ENCODE measurements at places on chromosomes 1 and 21.
A peak's percentile ranks its signal among the peaks of the same experiment; 100 is the strongest.

DNA sequence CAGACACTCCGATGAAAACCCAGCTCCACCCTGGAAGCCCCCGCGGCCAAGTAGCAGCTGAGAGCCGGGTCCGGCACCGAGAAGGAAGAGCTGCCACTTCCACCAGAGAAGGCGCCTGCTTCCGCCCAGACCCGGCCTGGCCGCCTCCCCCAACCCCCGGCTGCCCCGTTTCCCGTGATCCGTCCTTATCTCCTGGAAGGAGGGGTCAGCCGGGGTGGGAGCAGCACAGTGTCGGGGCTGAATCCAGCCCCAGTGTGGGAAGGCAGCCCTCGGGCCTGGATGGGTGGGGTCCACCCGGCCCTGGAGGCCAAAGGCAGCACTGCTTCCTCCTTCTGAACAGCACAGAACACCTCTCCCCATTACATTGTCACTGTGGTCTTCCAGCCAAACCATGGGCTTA lies 69.4 kb downstream of the MEGF6 start:
- no peak for DNase-seq

- DNase-seq: no peak
Measured at GRCh38 chr21:45319461-45320211, 31.9 kb upstream of the POFUT2 start.

DNA sequence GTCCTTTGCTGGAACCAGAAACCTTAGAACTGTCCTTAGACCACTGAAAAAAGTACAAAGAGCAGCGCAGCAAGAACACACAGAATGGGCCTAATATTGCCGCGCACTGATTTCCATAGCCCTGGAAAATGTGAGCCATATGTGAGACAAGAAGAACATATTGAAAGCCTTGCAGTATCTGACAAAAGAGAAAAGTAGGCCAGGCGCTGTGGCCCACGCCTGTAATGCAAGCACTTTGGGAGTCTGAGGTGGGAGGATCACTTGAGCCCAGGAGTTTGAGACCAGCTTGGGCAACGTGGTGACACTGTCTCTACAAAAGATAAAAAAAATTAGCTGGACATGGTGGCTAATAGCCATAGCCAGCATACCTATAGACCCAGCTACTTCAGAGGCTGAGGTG lies 300.7 kb downstream of the RYR2 start:
- no peak for DNase-seq

- DNase-seq: no peak
Measured at GRCh38 chr21:32523988-32524719, 61.2 kb downstream of the TCP10L start.

DNA sequence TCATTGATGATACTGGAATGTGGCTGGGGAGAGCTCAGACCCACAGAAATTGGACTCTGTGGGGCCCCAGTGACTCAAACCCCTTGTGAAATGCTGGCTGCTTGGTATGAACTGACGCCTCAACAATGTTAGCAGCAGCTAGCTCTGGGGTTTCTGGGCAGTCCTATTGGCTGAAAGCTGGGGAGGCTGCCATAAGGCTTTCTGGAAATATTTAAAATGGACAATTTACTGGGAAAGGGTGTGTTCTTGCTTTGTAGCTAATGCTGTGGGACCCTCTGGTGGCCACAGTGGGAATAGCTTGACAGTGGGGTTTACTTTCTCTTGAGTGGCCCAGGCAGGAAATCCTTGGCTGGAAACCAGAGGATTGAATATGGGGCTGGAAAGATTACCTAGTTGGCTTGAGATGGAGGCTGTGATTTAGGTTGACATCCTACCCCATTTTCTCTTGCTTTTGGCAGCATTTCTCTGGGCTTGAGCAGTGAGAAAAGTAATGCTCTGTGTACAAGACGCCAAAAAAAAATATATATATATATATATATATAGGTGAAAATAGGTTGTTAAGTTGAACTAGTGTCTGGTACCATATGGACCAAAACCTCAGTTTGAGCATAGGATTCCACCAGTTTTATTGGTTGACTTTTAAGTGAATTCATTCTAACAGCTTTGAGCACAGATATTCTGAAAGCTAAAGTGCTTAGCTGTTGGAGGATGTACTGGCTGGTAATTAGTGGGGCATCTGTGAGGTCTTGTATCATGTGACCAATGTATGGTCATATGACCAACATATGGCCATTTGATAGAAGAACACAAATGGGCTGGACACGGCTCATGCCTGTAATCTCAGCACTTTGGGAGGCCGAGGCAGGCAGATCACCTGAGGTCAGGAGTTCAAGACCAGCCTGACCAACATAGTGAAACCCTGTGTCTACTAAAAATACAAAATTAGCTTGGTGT lies 8.2 kb upstream of the S100A10 start:
- DNase-seq: peak; percentile 51

DNA sequence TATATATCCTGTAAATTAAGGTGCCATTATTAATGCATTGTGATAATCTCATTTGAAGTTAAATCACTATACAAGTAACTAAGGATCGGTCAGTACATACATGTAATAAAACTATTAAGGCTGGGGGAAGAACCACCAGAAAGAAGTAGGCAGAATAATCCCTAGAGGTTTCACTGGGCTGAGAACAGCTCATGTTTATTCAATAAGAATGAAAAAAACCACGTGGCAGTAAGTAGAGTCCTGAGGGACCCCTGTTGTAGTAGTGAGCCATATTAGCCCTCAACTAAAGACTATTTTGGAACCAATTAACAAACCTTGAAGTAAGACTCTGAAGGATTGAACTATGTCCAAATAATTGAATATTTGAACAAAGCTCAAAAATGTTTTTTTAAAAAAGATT lies 46.9 kb upstream of the ADAM30 start:
- no peak for DNase-seq

DNA sequence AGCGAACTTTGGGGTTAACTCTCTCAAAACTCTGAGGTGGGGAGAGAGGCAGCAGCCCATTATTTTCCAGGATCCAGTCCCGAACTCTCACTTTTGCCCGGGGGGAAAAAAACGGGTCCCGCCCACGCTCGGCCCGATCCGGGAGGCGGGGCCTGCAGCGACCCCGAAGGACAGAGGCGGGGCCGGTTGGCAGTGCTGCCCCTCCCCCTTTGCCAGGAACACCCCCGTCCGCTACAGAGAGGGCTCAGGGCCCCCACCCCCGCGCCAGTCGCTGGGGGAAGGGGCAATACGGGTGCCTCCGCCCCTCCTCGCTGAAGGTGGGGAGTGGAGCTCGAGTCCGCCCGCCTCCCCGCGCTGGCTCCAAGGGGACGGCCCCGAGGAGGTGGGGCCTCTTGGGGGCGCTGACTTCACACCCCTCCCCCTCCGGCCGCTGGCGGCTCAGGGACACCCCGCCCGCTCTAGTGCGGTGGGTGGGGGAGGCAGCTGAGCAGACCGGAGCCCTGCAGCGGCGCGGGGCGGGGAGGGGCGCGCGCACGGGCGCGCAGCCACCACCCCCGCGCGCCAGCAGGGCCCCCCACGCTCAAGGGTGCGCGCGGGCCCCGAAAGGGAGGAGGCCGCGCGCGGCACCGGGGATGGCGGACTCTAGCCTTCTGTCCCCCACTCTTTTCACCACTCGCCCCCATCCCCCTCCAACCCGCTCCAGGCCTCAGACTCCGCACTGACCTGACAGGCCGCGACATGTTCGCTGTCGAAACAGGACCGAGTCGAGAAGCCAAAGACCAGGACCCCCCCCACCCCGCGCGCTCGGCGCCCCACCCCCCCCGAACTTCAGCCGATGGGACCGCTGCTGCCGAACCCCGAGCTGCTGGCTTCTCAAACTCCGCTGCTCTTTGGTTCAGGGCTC lies 496 bp downstream of the NUCKS1 start:
- peak; percentile 84 for DNase-seq

DNA sequence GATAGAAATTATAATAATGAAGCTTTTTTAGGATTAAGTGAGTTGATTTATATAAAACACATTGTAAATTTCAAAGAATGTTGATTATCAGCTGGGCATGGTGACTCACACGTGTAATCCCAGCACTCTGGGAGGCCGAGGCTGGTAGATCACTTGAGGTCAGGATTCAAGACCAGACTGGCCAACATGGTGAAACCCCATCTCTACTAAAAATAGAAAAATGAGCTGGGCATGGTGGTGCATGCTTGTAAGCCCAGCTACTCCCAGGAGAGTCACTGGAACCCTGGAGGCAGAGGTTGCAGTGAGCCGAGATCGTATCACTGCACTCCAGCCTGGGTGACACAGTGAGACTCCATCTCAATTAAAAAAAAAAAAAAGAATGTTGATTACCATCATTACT lies 18.4 kb downstream of the ADAMTS1 start:
- DNase-seq: no peak

DNA sequence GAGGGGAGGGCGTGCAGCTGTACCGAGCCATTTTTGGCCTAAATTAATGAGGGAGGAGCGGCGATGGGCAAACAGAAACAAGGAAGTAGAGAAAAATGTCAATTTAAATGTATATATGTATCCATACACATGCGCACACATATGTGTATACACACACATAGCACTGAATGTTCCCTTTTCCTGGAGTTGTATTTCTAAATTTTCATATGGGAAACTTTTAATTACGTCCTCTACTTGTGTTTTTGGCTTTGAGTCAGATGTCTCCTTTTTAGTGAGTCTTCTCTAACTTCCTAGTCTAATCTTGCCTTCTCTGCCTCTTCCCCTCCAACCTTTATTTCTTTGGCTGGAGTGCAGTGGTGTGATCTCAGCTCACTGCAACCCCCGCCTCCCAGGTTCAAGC lies 15.4 kb upstream of the CYYR1 start:
- DNase-seq: no peak

DNA sequence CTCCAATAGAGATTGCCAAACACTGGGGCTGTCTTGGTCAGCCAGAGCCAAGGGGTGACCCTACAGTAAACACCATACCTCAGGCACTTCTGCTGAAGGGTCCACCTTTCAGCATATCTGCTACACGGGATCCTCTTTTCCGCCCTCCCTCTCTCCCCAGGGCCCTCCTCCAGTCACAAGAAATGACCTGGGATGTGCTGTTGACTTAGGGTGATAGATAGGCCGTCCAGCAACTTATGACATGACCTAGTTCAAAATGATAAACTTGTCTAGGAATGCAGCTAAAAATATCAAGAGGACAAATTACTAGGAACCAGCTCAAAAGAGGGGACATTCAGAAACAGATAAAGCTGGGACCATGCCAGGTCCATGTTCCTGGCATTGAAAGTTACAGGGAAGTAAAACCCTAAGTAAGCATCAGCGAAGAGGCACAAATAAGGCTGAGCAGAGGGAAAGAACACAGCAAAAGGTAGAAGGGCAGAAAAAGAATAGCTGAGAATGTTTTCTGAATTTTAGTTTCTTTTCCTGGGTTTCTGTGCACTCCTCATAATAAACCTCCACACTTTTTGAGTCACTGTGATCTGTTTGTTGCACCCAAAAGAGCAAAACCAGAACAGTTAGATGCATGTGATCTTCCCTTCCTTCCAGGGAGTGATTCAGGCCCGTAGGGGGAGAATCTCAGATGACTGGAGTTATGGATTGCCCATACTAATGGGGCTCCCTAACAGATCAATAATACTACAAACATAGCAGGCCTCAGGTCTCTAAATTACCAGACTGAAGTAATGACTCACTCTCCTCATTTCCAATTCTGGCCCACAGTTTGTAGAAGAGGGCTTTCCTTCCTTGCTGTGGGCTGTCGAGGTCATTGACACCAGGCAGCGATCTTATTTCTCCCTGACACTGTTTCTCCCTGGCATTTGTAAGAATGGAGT lies 48.9 kb upstream of the F3 start:
- no peak for DNase-seq

DNA sequence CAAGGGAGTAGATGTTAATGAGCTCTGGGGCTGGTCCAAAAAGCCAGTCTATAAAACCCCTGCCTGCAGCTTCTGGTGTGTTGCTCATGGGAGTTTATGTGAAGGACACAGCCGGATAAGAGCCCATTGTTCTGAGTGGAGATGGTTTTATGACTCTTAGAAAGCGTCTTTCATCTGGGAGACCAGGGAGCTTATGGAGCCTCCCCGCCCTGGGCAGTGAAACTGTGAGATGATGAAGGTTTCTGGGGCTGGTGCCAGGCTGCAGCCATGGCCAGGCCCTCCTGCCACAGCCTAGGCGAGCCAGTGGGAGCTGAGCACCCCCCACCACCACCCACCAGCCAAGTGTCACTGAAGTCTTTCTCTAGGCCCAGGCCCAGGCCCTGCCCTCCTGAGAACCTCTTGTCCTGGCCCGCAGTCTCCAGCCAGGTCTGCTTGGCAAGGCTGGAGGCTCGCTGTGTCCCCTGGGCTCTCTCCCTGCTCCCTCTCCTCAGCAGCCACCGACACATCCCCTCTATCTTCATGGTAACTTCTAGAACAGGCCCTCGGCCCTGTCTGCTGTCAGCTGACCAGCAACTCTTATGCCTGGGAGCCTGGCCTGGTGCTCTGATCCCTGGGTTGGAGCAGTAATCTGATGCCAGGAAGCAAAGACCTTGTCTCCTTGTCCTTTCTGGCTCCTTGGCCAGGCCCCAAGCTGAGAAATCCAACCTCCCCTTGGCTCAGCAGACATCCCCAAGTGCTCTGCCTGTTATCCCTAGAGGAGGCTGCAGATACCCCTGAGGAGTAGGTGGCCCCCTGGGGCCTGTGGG lies 7.6 kb upstream of the ARHGEF10L start:
- DNase-seq: no peak

GRCh38 chr1:20483833-20484518 lies 2.0 kb downstream of the CAMK2N1 start:
- DNase-seq: no peak

DNA sequence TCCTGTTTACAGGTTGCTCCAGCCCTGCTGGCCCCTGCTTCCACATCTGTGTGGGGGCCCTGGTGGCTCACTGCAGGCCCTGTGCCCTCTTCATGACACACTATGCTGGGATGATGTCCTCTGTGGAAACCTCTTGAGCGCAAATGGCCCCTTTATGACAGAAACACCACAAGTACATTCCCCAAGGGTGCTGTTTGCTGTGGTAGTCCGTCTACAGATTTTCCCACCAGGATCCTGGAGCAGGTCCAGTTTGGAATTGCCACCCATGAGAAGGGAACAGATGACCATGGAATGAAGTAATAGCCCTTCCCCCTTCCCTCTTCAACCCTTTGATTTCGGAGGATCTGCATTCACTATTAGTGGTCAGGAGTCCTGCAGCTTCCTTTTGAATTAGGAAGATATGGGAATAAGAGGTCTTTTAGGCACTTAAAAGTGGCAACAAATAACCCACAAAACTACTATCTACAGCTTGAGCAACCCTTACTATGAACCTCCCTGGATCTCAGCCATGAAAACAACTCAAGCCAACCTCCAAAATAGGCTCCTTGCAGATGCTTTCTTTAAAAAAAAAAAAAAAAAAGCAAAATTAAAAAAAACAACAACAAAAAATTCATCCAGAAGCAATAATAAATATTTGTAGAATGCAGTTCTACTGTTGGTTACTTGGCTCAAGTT lies 121.9 kb upstream of the TSPAN2 start:
- no peak for DNase-seq

GRCh38 chr1:208513799-208514198 lies 269.6 kb upstream of the PLXNA2 start:
- no peak for DNase-seq

- DNase-seq: no peak
Measured at GRCh38 chr1:109314795-109315194, 8.0 kb upstream of the MYBPHL start.

- no peak for DNase-seq
Measured at GRCh38 chr1:23362218-23362713, 7.4 kb downstream of the ZNF436 start.

GRCh38 chr21:31397939-31398338 lies 53.9 kb upstream of the TIAM1 start:
- DNase-seq: peak; percentile 11
